ENCODE measurements at places on chromosomes 3 and 15.

GRCh38 chr15:68001811-68002210 is 52.3 kb upstream of the PIAS1 start:
- no peak for DNase-seq

- DNase-seq, result peak; percentile 58
Observed at GRCh38 chr15:29822100-29822683, at the start of gene TJP1. TJP1 (minus strand) TSS chr15:29822468; CDS start chr15:29822028, 440 bp downstream.

DNA sequence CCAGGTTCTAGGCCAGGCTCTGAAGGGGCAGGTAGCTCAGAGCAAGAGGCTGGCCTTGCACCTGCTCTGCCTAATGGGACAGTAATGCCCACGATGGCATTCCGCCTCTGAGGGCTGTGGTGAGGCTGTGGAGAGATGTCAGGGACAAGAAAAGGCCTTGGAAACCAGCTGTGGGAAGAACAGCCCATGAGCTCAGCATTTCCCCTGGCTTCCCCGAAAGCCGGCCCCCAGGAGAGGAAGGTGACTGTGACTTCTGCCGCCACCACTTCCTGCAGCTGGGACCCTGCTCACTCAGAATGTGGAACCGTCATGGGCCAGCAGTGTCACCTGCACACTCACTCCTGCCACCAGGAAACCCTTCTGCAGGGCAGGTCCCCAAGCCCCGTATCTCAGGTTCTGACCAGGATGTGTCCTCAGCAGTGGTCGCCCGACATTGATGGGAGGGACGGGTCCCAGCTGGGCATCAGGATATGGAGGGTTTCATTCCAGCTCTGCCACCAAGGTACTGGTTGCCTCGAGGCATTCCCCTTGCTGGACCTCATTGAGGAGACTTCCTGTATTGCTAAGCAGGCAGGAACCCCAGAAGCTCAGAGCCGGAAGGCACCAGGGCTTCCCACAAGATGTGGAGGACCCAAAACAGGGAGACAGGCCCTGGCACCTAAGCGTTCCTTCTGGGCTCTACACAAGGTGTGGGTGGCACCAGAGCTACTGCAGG is 30.7 kb downstream of the SEMA7A start:
- DNase-seq, result no peak

DNA sequence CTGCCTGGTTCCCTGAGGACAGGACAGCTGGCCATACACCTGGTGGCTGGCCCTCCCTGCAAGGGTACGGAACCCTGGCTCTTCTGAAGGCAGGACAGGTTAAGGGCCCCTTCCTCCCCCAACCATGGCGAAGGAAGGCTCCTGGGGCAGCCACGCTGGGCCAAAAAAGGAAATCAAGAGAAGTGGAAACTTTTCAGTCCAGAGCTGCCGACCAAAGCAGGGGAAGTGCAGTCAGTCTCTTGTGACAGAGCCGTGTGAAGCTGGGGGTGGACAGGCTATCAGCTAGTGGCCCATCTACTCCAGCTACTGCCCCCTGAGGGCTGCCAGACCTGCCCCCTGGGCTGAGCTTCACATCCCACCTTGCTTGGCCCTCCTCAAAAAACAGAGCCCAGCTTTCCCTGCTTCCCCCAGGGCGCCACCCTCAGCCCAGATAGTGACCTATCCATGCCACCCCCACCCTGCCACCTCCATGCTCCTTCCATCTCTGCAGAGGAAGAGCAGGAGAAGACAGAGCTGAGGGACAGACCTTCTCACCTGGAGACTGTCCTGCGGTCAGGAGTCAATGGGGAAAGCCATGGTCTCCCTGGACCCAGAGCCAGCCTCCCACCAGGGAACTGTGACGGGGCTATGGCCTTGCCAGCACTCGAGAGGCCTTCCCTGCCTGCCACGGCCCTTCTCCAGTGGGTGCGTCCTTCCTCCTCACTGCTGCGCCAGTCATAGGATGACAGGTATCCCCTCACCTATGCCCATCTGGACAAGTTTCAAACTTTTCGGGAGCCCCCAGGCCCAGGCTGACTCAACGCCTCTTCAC is 4.6 kb downstream of the SEMA7A start:
- no peak for DNase-seq

GRCh38 chr3:159953325-159954085 is 35.1 kb upstream of the IL12A start:
- no peak for DNase-seq

- DNase-seq, result peak; percentile 64
Observed at GRCh38 chr3:195147649-195148080, 123.3 kb downstream of the XXYLT1 start.

GRCh38 chr15:90594301-90594738 is 64.6 kb downstream of the CRTC3 start:
- no peak for DNase-seq

Data from fibroblast of mammary gland (primary cell).